Stimulated activated CD8-positive, alpha-beta memory T cell treated with anti-CD3 and anti-CD28 coated beads, Interleukin-15, amount 100 ng/mL, for 4 hours (primary cell): ENCODE measurements at places on chromosomes 16 and 17.

GRCh38 chr16:15608398-15609285 is 34.3 kb downstream of the MARF1 start:
- DNase-seq, result no peak

DNA sequence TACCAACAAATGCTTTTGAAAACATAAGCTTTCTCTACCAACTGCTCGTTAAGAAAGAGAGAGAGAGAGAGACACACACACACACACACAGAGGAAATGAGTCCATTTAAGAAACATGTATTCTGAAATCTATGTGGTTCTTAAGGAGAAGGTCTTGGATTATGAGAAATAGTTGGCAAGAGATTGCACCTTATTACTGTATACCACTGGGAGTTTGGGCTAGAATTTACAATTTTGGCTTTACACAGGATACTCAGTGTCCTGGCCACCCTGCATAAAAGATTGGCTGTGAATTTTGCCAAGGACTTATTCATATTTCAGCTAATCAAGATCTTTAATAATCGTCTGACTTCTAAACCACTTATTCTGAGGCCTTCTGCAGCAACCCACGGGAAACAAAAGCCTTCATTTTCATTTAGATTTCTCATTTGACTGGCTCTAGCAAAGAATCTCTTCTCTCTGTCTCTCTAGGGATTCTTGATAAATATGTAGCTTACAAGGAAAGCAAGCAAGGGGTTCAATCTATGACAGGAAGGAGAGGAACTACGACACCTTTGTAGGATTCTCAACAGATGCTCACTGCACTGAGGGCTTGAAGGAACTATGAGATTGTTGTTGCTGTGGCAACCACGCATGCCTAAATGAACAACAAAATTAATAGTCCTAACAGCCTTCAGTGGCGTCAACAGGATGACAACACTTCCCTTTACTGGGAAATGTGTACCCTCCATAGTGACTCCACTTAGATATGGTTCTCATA is 75.3 kb upstream of the GNAO1 start:
- no peak for DNase-seq

DNA sequence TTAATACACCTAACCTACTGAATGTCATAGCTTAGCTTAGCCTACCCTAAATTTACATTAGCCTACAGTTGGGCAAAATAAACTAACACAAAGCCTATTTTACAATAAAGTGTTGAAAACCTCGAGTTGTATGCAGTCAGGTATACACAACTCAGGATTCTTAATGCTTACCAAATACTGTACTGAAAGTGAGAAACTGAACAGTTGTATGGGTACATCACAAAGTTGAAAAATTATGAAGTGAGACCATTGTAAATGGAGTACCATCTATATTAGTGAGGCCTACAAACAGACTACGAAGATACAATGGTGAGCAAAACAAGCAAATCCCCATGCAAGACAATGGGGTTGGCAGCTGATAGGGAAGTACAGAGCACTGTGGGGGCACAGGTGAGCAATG is 79.7 kb downstream of the VAT1L start:
- no peak for DNase-seq

DNA sequence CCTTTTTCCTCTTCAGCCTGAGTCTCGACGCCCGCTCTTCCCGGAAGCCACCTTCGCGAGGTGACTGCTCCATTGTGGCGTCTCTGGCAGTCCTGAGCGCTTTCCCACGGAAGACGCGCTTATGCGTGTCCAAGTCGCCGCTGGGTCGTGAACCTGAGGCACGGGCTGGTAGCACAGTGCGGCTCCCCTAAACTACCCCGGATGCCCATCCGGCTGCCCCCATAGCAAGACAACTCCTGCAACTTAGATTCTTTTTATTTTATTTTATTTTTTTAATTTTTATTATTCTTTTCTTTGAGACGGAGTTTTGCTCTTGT is 2.1 kb upstream of the ESRP2 start:
- DNase-seq, result no peak

DNA sequence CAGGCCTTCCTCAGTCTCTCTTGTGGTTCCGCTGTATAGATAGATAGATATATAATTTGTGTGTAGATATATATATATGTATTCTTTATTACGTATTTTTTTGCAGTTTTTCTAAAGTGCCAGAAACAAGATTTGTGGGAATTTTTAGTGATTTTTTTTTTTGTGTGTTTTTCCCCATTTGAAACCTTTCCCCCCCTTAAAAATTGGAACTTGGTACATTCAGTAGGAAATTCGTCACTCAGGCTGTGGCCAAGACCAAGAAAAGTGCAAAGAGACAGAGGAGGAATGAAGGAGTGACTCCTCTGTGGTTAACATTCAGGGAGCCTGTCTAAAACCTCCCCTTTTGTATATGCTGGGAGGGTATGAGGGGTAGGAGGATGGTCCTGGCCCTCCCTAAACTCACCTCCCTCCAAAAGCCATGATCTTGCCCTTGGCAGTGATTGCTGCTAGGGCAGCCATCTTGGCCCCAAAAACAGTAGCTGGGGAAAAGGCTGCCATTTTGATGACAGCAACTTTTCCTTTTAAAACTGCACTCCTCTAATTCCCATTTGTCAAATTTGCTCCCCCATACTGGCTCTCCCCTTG is 15.2 kb downstream of the CHRNB1 start:
- DNase-seq, result no peak

GRCh38 chr17:6815775-6816174 is 15.8 kb downstream of the TEKT1 start:
- no peak for DNase-seq

- no peak for DNase-seq
Measured at GRCh38 chr17:46727572-46728348, 90.7 kb downstream of the WNT3 start.

DNA sequence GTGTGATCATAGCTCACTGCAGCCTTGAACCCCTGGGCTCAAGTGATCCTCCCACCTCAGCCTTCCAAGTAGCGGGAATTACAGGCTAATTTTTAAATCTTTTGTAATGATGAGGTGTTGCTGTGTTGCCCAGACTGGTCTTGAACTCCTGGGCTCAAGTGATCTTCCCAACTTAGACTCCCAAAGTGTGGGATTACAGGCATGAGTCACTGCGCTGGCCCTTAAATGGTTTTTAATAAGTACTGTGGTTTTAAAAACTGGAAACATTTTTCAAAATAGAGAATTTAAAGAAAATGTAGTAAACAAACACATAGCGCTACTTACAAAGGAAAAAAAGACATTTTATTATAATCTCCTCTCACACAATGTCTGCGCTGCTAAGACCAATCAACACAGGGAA is 32.2 kb downstream of the MARCHF10 start:
- no peak for DNase-seq

- DNase-seq, result no peak
Measured at GRCh38 chr17:57853695-57854094, 3.9 kb upstream of the MRPS23 start.

DNA sequence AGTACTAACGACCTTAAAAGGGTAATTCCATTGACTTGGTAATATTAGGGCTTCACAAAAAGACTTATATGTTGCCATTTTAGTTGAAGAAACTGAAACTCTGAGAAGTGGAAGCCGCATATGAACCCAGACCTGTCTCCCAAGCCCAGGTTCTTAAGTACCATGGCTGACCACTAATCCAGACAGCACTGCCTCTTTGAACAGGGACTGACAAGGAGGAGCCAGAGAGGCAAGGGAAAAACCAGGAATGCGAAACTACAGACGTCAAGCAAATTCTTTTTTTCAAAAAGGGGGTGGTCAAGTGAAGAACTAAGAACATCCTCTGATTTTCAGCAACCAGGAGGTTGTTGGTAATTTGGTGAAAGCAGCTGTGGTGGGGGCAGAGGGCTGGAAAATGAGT is 15.2 kb downstream of the CYB5D1 start:
- DNase-seq, result no peak

- DNase-seq, result no peak
Measured at GRCh38 chr17:65850486-65850885, 289.0 kb upstream of the AXIN2 start.

GRCh38 chr16:22937169-22937568 is 123.2 kb downstream of the HS3ST2 start:
- DNase-seq, result no peak

DNA sequence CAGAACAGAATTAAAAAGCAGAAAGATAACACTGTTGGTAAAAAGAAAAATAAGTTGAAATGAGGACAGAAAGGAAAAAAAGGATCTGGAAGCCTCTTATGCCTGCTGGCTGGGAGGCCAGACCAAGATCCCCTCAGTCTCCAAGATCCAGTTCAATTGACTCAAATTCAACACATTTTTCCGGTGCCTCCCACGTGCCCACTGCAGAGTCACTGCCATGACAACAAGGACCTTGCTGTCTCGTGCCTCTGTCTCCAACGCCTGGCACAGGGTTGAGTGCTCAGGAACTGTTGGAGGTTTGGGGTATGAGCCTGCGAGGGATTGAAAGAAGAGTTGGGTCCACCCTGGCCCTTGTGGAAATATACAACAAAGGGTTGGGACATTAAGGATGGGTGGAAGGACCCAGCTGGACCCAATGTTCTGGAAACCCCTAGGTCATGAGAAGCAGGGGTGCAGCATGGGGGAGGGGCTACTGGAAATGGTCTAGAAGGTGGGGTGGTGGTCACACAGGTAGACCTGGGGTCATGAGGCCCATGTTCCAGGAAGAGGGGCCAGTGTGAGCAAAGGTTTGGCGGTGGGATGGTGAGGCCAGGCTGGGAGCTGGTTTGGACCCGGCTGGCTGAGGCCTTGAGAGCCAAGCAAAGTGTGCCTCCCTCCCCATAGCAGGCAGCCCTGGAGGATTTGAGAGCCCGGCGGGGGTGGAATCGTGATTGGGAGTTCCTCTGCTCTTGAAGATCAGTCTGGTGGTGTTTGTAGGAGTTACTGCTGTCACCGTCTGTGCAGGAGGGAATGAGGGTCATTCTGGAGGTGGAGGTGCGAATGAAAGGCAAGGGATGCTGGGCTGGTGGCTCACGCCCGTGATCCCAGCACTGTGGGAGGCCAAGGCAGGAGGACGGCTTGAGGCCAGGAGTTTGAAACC is 1.3 kb downstream of the IL34 start:
- no peak for DNase-seq

DNA sequence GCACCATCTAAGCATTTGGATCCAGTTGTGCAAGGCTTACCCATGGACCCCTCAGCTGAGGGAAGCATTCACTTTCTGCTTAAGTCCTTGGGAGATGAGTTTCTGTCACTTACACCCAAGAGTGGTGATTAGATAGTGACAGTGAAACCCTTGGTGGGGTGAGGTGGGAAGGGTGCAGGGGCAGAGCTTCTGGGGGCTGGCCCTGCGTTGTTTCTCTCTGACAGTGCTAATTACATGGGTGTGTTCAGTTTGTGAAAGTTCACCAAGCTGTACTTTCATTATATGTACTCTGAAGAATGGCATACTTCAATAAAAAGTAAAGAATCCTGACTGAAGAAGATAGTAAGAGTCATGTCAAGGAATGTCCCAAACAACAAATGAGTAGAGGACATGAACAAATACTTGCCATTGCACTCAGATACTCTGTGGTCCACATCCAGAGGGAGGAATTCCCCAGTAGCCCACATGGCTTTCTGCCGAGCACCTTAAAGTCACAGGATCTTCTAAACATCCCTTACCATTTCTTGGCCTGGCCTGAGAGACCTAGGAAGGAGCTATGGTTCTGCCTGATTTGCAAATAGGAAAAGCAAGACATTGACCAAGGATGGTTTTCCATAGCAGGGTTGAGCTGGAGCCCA is 8.4 kb downstream of the CHST6 start:
- no peak for DNase-seq

GRCh38 chr17:50059759-50060273 is 3.9 kb downstream of the ITGA3 start:
- DNase-seq, result no peak

DNA sequence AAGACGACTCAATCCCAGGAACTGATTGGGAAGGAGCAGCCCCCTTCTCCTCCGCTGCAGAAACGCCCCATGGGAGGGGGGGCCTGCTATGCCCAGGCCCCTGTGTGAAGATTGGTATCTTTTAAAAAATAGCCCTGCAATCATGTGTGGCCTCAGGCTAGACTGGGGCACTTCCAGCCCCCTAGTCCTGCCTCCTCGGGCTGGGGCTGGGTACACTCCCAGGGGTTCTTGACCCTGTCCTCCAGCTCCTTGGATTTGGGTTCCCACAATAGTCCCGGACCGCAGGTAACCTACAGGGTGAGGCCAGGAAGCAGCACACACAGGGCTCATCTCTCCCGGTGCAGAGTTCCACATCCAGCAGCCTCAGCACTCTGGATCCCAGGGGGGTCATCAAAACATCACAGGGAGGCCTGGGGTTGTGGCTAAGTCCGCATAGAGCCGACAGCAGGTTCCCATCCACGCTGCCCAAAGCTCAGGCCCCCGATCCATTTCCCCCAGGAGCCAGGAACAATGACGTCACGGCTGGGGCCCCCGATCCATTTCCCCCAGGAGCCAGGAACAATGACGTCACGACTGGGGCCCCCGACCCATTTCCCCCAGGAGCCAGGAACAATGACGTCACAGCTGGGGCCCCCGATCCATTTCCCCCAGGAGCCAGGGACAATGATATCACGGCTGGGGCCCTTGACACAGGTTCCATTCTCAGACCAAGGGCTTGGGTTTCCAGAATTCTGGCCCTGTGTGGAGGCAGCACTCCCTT is 202.4 kb downstream of the IRF8 start:
- DNase-seq, result no peak

DNA sequence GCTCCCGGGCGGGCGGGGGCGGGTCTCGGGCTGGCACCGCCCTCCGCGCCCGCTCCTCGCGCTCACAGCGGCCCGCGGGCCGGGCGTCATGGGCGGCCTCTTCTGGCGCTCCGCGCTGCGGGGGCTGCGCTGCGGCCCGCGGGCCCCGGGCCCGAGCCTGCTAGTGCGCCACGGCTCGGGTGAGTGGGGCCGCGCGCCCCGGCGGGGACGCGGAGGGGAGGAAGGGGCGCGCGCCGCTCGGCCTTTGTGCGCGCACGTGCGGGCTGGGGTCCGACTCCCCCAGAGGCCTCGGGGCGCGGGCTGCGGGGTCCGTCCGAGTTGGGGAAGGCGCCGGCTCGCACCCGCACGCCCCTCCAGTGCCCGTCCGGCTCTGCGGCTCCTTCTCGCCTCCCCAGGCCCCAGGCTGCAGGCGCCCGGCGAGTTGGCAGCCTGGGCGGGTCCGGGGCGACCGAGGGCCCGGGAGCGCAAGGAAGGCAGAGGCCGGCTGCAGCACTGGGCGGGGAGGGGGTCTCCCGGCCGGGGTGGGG is at the start of gene NME4:
Gene NME4 (plus strand): TSS at position 65 of the 527 bp plus-strand sequence. CDS start 24 bp downstream, at position 89.
- DNase-seq, result no peak

DNA sequence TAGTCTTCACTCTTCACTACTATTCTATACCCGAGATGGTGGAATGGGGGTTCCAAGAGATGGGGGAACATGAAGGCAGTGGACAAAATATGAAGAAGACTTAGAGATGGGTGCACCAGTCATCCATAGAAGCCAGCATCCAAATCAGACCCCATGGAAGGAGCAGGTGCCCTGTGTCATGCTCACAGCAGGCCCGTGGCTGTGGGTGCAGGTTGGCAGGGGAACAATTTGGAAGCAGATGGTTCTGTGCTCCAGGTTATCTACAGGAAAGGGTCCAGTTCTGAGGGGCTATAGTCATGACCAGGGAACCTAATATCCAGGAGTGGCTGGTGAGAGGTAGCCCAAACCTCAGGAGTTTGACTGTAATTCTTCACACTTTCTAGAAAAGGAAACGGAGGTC is 9.6 kb upstream of the LPCAT2 start:
- DNase-seq, result no peak

GRCh38 chr16:54344646-54345630 is 58.4 kb upstream of the IRX3 start:
- no peak for DNase-seq
